SIG-M5 (cell line): ENCODE measurements at places on chromosomes 16 and 17.
A peak's percentile ranks its signal among the peaks of the same experiment; 100 is the strongest.

DNA sequence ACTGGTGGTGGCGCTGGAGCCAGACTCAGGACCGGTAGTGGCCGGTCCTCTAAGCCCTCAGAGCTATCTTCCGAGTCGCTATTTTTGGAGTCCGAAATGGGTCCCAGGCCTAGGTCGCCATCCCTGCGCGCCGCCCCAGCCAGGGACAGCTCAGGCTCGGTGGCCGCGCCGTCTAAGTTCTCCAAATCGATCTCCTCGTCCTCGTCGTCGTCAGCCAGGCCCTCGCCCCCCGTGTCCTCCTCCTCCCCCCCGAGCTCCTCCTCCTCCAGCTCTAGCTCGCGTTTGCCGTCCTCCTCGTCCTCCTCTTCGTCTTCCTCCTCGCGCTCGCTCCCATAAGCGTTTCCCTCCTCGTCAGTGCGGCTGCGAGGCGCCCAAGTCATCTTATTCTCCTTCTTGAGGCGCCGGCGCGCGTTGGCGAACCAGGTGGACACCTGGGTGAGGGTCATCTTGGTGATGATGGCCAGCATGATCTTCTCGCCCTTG, 1.6 kb downstream of the IRX3 start:
- DNase-seq = no peak

DNA sequence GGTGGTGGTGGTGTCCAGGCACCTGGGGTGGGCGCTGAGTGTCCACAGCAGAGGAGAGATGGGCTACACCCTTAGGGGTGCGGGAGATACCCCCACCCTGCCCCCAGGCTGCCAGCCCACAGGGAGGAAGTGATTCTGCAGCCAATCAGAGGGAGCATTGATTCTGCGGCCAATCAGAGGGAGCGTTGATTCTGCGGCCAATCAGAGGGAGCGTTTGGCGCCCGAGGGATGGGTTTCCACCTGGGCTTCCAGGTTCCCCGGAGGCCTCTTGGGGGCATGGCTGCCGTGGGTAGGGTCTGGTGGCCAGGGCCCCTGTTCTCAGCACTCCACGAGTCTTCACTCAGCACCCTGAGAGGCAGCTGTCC, 28.2 kb upstream of the ACSF3 start:
- no peak for DNase-seq

- DNase-seq = peak; percentile 33
These were observed at the start of gene FAM234A for GRCh38 chr16:234468-235305. TSS of gene FAM234A (plus strand) at chr16:234821. CDS start at chr16:254414, 19,593 bp downstream.

- no peak for DNase-seq
These were observed 311.4 kb downstream of the SOX9 start for GRCh38 chr17:72432143-72432621.

GRCh38 chr16:86322806-86323205, 187.5 kb upstream of the FOXF1 start:
- DNase-seq = no peak
